Lung (tissue), 17 donors: ENCODE measurements at places on chromosomes 2 and 18. TPM values are rescaled to one million over a fixed set of nuclear protein-coding genes. Genes with fewer than 3 reads are reported as not detected.
A peak's percentile ranks its signal among the peaks of the same experiment; 100 is the strongest.

DNA sequence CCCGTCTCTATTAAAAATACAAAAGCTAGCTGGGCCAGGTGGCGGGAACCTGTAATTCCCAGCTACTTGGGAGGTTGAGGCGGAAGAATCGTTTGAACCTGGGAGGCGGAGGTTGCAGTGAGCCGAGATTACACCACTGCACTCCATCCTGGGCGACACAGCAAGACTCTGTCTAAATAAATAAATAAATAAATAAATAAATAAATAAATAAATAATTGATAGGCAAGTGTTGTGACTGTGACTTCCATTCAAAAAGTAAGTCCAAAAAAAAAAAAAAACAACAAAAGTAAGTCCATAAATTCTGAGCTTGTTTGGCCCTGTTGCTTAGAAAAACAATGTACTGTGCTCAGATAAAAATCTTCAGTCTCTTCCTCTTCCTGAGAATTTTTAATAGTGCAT lies 2.2 kb downstream of the STON1 start:
- no peak for DNase-seq

DNA sequence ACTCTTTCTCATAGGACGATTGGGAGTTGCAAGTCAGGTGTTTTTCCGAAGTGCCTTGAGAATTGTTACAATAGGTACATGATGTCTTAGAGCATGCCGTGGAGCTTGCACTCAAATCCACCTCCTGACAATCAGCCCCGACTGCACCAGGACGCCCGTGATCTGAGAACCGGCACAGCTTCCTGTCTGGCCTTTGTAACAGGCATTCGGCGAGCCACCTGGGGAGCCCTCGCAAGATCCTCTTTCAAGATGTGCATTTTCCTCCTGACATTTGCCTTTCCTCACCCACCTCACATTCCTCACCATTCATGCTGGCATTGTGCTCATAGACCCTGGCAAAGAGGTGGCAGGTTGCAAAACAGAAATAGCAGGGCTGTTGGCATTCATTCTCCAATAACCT lies 427.3 kb downstream of the GALR1 start:
- no peak for DNase-seq

DNA sequence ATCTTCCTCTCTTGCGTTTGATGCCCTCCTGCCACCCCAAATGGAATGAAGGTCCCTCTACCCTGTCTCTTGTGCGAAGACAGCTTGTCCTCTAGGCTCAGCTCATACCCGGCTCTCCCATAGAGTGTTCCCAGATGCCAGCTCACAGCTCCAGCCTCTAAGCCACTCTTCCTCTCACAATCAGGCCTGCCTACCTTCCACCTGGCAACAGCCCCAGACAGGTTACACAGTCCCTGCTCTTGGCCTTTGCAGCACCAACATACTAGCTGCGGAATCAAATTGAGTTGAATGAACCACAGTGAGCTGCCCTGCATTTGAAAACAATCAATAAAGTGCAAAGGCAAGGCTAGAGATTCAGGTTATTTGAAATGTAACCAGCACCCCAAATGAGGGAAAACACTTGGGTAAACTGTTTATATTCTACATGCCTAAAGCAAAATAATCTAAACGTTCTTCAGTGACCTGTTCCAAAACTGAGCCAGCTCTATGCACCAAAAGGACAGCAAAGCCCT lies 105.1 kb downstream of the COL4A4 start:
- DNase-seq, result no peak

DNA sequence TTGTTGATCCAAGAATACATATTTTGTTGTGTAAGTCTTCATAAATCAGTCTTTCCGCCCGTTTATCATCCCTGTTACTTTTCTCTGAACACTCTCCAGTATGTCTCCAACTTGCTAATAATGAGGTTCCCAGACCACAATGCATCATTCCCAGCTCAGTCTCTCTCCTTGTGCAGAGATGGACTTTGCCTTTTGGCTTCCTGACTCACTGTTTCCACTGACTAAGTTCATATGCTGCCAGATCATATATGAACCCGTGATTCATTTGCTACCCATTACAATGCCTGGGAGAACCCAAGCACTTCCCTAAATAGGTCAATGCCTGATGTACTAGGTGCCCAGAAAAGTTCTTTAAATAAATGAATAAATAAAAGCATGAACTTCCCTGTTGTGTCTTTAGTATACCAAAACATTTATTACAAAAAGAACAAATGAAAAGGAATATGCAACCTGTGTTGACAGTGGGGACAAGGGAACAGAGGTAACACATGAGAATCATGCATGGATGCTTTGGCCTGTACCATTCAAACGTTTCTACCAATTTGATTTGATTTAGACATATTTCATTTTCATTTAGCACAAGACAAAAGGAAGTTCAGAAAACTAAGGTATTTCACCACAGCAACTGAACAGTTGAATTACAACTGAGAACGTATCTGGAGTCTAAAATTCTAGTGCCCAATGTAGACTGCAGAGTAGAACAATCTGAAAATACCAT lies 215.4 kb upstream of the HNRNPA3 start:
- no peak for DNase-seq

GRCh38 chr2:68463287-68463877 lies 3.7 kb downstream of the FBXO48 start:
- no peak for DNase-seq

DNA sequence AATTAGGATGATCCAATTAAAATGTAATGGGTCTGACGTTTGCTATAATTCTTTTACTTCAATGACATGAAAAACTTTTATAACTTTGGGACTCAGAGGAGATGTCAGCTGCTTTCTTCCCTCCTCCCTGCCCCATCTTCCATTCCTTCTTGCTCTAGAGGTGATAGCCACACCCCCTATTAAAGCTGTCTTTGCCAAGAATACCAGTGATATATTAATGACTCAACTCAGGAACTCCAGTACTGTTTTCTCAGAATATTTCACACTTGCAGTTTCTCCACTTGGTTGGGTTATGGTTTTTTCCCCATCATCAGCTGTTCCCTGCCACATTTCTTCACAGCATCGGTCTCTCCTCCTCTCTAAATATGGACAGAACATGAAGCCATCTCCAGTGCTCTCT lies 184.0 kb downstream of the KCNE4 start:
- no peak for DNase-seq

DNA sequence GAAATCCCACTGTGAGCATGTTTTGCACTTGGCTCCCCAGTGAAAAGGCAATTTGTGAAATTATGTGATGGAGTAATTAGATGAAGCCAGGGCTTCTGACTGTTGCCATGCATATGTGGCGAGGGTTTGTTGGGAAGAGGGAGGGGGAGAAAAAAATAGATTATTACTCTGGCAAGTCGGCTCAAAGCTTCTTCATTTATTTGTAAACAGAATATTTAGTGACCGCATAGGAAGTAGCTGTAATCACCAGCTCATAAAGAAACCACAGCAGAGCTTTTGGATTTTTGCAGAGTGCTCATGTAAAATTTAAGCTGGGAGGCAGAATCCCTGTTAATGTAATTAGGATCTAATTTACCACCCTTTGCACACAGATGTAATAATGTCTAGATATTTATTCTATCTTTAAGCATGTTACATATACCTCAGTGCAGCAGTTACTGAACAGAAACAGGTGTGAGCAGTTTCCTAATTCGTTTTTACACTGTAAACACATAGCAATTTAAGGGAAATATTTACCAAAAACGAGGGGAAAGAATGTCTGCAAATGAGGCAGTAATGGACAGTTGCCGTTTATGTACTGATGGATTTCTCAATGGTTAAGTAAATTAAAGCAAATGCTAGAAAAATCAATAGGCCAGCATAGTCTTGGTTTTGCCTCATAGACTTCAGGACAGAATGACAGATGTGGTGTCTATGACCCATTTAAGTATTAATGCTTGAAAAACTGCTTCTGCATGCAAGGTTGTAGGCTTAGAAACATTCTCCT lies 87.9 kb downstream of the MEIS1 start:
- DNase-seq, result peak; percentile 47

The KCNG2 gene
- 1.7 TPM for total RNA-seq

- peak; percentile 73 for DNase-seq
Measured at GRCh38 chr2:150425121-150425955, 62.1 kb downstream of the RND3 start.

DNA sequence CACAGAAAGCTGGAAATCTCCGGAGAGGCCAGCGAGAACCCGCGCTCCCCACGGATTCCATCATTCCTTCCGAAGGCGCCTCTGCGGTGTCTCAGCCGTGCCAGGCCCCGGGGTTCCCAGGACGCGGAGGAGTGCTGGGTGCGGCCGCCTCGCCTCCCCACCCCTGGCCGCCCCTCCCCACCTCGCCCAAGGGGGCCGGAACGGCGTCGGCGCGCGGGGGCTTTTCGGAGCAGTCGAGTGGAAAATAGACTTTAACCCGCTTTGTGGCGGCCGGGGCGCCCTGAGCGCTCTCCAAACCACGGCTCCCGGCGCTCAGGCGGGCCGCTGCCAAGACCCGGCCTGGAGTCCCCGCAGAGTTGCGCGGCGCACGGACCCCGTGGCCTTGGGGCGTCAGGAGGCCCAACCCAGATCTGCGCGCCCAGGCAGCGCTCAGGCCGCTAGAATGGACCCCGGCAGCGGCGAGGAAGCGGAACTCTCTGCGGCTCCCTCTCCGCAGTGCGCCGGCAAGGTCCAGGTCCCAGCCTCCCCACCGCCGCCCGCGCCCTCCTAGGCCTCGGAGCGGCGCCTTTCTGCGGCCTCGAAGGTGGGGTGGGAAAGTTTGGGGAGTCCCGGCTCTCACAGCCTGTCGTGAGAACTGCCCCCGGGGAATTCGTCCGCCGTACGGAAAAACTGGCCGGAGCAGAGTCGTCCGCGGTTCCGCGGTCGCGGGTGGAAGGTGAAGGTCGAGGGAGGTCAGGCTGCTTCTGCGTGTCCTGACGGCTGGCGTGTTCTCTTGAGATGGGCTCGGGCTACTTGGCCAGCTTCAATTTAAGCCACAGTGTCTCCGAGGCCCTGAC lies 1.2 kb upstream of the EMX1 start:
- peak; percentile 64 for DNase-seq

The NYAP2 gene
- 1.6 TPM for total RNA-seq

GRCh38 chr2:75421986-75422385 lies 138.8 kb downstream of the EVA1A start:
- DNase-seq, result peak; percentile 90

DNA sequence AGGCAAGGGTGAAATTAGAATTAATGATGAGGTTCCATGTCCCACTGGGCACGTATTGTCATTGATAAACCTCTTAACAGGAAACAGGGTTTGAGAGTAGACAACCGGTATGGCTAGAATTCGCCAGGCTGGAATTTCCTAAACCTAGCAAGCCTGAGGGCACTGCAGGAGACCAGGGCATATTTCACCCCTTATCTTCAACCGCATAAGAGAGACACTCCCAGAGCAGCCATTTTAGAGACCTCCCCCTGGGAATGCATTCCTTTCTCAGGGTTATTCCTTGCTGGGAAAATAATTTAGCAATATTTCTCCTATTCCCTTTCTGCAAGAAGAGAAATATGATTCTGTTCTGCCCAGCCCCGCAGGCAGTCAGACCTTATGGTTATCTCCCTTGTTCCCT lies 334.6 kb upstream of the LYPD1 start:
- no peak for DNase-seq

DNA sequence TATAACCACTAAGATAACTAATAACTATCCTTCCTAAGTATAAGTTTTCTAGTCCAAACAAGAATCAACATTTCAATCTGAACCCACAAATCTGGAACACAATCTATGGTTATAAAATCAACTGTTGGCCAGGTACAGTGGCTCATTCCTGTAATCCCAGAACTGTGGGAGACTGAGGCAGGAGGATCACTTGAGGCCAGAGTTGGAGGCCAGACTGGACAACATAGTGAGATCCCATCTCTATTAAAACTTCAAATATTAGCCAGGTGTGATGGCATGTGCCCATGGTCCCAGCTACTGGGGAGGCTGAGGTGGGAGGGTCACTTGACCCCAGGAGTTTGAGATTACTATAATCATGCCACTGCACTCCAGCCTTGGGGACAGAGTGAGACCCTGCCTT lies 11.2 kb downstream of the MRPS5 start:
- no peak for DNase-seq

- DNase-seq, result peak; percentile 9
Measured at GRCh38 chr2:212173756-212174510, 364.7 kb downstream of the ERBB4 start.

GRCh38 chr2:45583977-45584376 lies 27.1 kb downstream of the SRBD1 start:
- no peak for DNase-seq

DNA sequence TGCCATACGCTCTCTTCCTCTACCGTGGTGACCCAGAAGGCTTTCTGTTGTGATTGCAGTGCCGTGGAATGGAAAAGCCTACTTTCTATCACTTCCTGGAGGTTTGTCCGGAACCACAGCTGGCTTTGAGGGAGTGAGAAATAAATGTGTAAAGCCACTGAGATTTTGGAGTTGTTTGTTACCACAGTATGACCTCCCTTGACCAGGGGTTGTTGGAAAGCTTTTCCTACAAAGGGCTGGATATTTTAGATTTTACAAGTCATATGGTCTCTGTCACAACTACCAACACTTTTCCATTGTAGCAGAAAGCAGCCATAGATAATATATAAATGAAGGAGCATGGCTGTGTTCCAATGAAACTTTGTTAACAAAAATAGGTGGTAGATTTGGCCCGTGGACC lies 70.3 kb downstream of the VAPA start:
- DNase-seq, result peak; percentile 53

GRCh38 chr2:105379741-105380186 lies 19.1 kb downstream of the FHL2 start:
- DNase-seq, result no peak

GRCh38 chr18:2982022-2982421 lies 30.9 kb downstream of the LPIN2 start:
- DNase-seq, result no peak
